ENCODE measurements at places on chromosomes 7 and 10.

DNA sequence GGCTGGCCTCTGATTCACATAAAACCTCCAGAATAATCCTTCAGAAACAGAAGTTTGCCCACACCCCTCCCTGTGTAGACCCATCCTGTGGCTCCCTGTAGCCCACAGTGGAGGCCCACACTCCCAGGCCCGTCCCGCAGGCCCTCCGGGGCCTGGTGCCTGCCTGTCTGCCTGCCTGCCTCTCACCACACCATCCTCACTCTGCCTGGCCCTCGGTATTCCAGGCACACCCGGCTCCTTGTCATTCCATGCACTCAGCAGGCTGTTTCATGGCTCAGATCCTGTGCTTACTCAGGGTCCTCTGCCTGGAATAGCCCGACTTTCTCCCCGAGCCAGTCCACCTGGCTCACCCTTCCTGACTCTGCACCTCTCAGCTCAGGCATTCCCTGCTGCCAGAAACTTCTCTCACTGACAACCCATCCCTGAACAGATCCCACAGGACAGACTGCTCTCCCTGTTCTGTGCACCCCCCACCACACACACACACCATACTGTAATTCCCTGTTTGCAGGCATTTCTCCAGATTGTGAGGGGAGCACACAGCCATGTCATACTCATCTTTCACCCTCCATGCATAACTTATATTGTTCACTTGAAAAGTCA is 498.0 kb upstream of the ZMIZ1 start:
- DNase-seq: no peak

- peak; percentile 45 for DNase-seq
Observed at GRCh38 chr10:16891375-16892313, 74.4 kb upstream of the RSU1 start.

GRCh38 chr10:124362568-124362967 is 56.2 kb downstream of the OAT start:
- no peak for DNase-seq

DNA sequence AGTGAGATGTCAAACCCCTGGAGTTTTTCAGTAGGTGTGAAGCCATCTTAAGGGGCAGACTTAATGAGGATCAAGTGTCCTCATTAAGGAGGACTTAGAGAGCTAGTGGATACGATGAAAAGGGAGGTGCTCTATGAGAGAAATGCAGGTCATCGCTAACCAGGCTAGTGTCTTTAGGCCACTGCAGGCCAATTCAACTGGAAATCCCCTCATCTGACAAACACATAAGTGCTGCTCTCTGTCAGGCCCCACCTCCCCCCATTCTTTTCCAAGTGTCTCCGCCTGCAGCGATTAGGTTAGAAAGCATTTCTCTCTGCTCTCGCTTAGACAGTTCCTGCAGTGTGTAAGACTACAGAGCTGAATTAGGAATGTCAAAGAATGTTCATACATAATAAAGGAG is 33.7 kb downstream of the RBM28 start:
- no peak for DNase-seq

DNA sequence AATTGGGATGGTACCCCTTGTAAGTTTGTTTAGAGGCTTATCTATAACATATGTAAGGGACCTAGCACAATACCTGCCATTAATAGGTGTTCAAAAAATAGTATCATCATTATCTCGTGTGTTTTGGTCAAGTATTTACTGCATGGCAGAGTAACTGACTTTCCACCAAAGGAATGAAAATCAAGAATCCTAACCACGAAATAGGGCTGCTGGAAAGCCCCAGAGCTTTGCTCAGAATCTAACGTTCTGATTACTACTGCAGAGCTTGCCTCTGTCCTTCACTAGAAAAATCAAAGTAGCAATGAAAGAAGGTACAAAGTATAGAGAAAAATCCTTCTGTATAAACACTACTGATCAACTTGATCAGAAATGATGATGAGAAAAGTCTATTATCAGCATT is 34.9 kb downstream of the DCLRE1C start:
- no peak for DNase-seq

DNA sequence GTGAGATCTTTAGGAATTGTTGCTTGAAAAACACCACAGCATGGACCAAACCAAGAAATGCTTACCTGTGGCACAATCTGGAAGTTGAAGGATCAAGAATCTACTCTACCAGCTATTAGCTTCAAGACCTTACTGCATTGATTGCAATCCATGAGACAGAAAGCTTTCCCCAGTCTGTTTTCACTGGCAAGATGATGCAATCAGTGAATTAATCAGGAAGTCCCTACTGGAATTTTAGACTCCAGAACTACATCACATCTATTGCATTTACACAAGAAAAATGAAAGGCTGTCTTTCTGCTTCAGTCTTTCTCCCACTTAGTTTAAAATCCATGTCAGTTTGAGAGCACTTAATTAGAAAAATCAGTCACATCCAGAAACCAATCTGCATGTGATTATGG is 191.7 kb downstream of the TFEC start:
- no peak for DNase-seq

DNA sequence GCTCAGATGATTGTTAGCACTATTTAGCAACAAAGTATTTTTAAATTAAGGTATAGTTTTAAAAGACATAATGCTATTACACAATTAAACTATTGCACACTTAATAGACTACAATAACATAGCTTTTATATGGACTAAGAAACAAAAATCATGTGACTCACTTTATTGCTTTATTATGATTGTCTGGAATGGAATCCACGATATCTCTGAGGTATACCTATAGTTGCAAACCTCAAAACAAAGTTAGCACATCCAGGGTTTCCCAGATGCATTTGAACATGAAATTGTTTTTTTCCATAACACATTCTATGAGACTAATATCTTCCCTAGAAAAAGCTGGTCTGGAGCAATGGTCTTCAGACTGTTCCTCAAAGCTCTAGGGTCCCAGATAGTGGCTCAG is 18.3 kb upstream of the RPEL1 start:
- no peak for DNase-seq

GRCh38 chr7:131090188-131090587 is 237.5 kb upstream of the MKLN1 start:
- DNase-seq: no peak

- no peak for DNase-seq
Observed at GRCh38 chr10:103800789-103801540, 54.4 kb downstream of the SH3PXD2A start.

DNA sequence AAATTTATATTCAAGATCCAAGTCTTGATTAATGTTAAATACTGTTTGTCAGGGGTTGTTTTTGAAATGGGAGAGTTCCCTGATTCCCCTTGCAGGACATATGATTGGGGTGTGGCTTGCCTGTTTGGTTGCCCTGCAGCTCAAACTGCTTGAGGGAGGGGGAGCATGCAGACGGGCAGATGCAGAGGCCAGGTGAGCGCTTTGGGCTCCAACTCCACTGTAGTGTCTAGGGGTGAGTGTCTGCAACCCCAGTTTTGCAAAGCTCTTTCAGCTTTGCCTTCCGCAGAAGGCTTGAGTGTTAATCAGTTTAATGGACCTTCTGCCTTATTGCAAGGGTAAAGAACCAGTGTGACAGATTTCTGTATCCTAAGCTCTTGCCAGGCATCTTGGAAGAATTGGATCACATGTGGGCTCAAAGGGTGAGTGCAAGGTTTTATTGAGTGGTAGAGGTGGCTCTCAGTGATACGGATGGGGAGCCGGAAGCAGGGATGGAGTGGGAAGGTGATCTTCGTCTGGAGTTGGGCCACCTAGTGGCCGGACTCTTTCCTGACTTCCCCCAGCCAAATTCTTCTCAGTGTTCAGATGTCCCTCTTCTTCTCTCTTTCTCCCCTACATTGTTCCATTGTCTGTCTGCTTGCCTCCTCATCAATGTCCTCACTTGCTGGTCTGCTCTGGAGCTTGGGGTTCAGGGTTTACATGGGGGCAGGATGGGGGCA is 479.7 kb downstream of the ATRNL1 start:
- DNase-seq: no peak

DNA sequence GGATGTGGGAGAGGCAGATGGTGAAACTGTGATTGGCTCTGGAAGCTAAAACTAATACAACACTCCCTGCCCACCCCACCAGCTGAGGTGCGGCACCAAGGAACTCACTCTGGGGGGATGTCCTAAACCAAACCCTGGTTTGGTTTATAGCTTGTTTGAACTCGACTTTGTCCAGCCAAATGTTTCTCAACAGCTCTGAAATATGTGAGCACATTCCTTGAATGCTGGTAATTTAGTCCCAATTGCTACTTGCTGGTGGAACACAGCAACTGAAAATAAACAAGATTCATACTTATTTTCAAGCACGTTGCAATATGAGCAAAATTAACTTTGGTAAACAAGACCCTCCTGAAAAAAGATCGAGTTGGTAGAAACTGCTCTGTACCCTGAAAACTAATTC is 39.7 kb upstream of the CARD11 start:
- no peak for DNase-seq

- DNase-seq: no peak
Observed at GRCh38 chr7:32536016-32536415, 40.7 kb downstream of the AVL9 start.

- DNase-seq: no peak
Observed at GRCh38 chr10:83848677-83849076, 290.6 kb upstream of the GHITM start.

DNA sequence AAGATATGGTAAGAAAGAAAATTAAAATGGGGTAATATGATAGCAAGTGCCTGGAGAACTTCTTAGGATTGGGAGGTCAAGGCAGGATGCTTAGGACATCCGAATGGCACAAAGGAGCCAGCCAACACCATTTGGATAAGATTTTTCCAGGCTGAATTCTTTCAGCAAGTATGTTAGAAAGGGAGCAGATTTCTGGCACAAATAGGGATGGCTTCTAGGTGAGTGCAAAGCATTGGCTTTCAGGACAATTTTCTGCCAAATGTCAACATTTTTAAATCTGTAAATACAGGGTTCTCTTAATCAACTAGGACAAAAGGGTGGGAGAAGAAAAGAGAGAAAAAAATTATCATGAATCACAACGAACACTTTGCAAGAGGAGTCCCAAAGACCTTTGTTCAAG is 409.1 kb downstream of the GPAM start:
- DNase-seq: no peak

- no peak for DNase-seq
Observed at GRCh38 chr10:43234471-43235041, 32.3 kb downstream of the RASGEF1A start.

DNA sequence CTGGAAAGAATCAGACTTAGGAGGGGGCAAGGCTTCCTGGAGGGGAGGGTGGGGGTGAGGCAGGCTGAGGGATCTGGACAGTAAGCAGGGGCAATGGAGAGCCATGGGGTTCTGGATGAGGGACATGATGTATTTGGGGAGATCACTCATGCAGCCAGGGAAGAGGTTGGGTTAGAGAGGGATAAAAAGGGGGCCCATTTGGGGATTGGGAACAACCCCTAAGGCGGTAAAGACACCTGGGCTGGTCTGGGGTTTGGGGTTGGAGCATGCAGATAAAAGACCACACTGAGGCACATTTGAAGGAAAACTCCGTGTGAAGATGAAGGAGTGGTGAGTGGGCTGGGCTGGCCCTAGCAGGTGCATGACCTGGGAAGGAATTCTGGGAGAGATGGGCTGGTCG is 30.8 kb downstream of the HIF1AN start:
- DNase-seq: no peak

GRCh38 chr10:124971276-124971675 is 29.4 kb downstream of the ZRANB1 start:
- no peak for DNase-seq

DNA sequence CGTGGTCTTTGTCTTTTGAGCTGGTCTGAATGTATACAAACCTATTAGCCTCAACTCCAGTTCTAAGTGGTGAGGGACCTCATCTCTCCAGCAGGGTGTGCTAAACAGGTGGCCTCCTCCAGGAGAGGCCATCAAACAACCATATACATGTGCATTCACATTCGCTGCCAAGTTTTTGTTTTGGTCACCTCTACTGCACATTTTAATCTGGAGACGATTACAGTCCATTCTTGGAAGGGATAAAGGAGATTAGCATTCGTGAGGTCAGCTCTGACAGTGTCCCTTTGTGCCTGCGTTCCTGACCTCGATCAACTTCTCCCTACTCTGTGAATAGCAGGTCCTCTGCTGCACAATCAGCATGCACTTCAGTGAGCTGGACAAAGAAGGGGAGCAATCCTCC is 60.8 kb downstream of the RHOBTB1 start:
- no peak for DNase-seq

DNA sequence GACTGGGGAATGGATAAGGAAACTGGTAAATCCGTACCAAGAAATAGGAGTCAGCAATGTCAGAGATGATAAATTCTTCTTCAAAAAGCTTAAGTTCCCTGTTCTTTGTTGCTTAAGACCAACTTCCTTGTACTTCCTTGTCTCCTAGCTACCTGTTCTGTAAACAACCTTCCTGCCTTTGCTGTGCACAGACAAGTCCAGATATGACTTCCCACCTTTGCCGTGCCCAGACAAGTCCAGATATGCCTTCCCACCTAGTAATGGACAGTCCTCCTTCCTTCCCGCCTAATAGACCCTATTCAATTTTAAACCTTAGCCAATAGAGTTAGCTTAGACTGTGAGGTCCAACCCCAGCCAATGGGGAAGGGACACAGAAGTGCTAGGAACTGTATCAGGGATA is 2.5 kb upstream of the ZNF33A start:
- DNase-seq: peak; percentile 31

Measured in GF-D8 (cell line).